ENCODE measurements at places on chromosomes 5 and 9.

DNA sequence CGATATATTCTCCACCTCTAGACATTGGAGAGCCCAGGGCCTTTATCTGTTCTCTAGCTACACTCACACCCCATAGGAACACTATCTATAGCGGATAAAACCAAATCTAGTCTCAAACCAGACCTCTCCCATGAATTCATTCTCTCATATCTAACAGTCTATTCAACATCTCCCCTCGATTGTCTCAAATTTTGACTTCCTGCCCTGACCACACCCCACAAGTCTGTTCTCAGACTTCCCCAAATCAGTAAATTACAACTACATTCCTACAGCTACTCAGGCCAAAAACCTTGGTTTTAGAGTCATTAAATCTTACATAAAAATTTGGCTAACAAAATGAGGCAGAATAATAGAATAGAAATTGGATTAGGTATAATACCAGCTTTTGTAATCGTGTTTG, 12.5 kb upstream of the SLC1A3 start:
- no peak for DNase-seq

GRCh38 chr9:121373011-121373729, 3.1 kb upstream of the STOM start:
- no peak for DNase-seq

GRCh38 chr9:69204326-69204725, 30.2 kb downstream of the TJP2 start:
- no peak for DNase-seq

- no peak for DNase-seq
These were observed 1.2 kb downstream of the LCN15 start for GRCh38 chr9:136762915-136763648.

DNA sequence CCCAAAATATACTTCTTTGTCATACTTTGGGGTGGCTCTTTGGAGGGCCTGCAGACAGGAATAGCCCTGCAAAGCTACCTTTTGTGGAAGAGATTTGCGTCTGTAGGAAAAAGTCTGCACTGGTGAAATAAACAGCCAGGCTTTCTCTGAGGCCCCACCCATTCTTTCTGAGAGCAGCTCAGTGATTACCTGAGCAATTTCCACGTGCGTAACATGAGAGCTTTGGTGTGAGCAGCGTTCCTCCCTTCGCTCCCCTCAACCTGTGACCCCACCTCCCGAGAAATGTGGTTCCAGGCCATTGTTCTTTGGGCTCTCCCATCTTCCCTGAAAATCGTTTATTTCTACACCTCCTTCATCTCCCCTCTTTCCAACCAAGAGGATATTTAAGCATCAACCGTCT, 23.8 kb upstream of the FBP1 start:
- DNase-seq = no peak
